GM23248 (cell line): ENCODE measurements at places on chromosomes 7 and 10.
A peak's percentile ranks its signal among the peaks of the same experiment; 100 is the strongest.

DNA sequence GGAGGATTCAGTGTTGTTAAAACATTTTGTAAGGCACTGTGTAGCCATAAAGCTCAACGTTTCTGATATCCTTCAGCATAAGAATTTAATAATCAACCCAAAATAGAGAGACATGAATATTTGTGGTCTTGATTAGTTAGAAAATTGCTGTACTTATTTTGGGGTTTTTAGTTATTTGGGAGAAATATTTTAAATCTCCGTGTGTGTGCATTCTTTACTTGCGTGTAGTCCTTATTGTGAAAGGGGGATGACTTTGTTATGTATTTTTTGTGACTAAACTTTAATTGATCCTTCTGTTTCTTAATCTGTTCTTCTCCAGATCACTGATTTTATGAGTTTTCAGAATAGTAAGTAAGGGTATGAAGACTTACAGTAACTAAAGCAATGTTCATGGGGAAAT, 81.2 kb downstream of the ZNRF2 start:
- DNase-seq = peak; percentile 28
- no peaks in the 10 kb centered on the region for H3K27me3 ChIP-seq
- no peaks in the 10 kb centered on the region for H3K36me3 ChIP-seq

DNA sequence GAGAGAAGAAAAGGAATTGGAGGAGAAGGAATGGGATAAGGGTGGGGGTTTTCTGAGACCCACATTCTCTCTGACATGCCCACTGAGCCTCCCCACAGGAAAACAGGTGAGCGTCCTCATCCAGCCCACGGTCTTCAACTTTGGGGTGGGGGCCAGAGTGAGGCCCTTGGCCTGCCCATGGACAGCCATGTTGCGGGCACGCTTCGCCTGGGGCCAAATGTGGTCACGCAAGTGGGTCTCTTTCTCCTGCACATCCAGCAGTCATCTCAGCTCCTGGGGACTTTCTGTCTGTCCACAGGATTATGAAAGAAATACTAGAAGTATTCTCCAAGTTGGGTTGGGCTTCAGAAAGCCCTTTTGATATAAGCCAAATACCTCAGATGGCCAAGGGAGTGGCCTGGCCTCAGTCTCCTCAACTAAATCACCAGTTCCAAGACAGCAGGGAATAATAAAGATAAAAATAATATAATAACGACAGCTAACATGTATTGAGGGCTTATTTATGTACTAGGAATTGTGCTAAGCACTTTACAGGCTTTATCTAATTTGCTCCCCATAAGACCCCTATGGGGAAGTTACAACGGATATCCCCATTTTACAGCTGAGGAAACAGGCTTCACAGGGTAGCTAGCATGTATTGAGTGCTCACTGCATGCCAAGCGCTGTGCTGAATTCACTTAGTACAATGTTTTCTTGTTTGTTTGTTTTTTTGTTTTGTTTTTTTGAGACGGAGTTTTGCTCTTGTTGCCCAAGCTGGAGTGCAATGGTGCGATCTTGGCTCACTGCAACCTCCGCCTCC, 57.2 kb upstream of the LBX1 start:
- H3K36me3 ChIP-seq = no peaks in the 10 kb centered on the region
- no peaks in the 10 kb centered on the region for H3K4me1 ChIP-seq
- H3K27me3 ChIP-seq = peaks cover 82% of the 10 kb centered on the region

DNA sequence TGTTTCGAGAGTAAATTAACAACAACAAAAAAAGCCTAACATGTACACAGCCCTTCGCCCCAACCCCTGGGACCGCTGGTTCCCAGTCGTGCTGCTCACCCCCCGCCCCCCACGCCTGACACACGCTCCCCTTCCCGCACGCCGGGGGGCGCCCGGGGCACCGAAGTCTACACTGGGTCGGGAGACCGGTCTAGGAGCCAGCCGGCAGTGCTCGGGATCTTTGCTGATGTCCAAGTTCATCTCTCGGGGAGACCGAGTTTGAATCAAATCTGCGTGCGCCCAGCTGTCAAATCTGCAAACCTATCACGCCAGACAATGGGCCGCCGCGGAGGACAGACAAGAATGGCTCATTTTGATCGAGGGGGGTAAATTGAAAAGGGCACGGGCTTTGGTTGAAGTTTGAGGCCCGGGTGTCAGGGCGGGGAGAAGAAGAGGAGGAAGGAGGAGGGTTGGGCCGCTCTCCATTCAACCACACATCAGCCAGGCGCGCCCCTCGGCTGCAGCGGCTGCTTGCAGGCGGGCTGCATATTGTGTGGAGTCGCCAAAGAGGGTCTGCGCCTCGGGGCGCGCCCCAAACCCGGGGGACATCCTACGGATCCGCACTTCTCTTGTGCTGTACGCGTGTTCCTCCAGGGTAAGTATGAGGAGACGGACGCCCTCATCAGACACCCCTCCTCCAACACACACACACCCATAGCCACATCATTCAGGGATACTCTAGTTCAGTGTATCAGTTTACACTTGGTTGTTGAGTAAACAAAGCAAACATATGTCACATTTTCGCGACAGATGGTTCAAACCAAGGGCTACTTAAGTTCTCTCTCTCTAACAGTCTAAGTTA, 1.3 kb upstream of the GFRA1 start:
- no peak overlapping the region for H3K27ac ChIP-seq
- peaks cover 50% of the 10 kb centered on the region for H3K27me3 ChIP-seq
- H3K4me1 ChIP-seq = peaks cover 17% of the 10 kb centered on the region; the same call in 1 of the 2 replicates
- H3K36me3 ChIP-seq = no peaks in the 10 kb centered on the region

GRCh38 chr7:119105381-119105780, 880.9 kb downstream of the ANKRD7 start:
- DNase-seq = no peak
- H3K27ac ChIP-seq = no peak overlapping the region
- H3K27me3 ChIP-seq = no peaks in the 10 kb centered on the region
- H3K4me3 ChIP-seq = no peak overlapping the region

GRCh38 chr7:132565441-132565840, 10.8 kb downstream of the PLXNA4 start:
- peaks cover 7% of the 10 kb centered on the region; the same call in 1 of the 2 replicates for H3K27me3 ChIP-seq
- H3K4me1 ChIP-seq = no peaks in the 10 kb centered on the region
- DNase-seq = no peak
- no peak overlapping the region for H3K4me3 ChIP-seq

GRCh38 chr7:21920936-21921335, 24.8 kb downstream of the CDCA7L start:
- no peak overlapping the region for H3K4me3 ChIP-seq
- no peaks in the 10 kb centered on the region for H3K36me3 ChIP-seq
- no peak overlapping the region for H3K27ac ChIP-seq
- H3K4me1 ChIP-seq = no peaks in the 10 kb centered on the region

DNA sequence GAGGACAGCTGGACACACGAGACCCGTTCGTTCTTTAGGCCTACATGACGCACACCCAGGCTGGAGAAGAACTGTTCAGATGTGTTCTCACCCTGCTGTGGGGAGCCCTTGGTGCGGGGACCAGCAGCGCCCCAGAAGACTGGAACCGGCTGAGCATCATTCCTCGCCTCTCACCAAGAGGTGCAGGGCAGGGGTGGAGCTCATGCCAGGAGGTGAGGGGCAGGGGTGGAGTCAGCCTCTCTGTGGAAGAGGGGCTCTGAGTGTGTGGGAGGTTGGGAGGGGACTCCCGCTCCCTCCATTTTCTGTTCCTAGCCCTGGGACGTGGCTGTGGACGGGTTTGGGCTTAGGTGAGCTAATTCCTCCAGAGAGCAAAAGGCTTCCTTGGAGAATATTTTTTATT, 66.0 kb upstream of the SHH start:
- H3K4me1 ChIP-seq = no peaks in the 10 kb centered on the region
- H3K27ac ChIP-seq = no peak overlapping the region
- no peaks in the 10 kb centered on the region for H3K27me3 ChIP-seq
- H3K4me3 ChIP-seq = no peak overlapping the region
- no peak for DNase-seq

DNA sequence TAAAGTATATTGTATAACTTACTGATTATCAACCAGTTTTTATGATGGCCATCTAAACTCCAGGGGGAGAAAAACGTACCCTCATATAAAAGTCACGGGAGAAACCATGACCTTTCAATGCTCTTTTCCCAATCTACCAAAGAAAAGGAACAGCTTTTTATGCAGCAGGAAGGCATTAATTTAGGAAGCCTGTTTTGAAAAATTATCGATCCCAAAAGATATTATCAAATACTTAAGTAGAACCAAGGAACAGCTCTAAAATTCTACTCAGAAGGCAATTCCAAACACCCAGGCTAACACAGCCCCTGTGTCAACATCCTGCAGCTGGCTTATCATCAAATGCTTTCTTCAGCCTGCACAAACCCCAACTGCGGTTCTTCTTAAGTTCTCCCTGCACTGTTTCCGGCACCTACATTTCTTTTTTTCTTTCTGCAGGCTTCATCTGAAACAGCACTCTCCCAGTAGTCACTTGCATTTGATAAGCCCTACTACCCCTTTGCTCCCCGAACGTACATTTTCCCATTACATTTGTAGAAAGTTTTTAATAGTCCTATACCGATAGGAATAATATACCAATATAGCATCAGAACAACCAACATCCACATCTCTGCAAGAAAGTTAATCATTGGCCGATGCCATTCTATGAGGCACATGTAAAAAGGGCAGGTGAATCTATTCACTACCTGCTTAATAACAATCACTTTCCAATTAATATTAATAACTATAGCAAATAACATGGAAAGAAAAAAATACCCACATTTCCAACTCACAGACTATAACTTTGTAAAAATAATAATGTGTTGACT, 47.9 kb downstream of the PIP4K2A start:
- no peak overlapping the region for H3K27ac ChIP-seq
- H3K4me1 ChIP-seq = peaks cover 10% of the 10 kb centered on the region
- H3K27me3 ChIP-seq = no peaks in the 10 kb centered on the region

DNA sequence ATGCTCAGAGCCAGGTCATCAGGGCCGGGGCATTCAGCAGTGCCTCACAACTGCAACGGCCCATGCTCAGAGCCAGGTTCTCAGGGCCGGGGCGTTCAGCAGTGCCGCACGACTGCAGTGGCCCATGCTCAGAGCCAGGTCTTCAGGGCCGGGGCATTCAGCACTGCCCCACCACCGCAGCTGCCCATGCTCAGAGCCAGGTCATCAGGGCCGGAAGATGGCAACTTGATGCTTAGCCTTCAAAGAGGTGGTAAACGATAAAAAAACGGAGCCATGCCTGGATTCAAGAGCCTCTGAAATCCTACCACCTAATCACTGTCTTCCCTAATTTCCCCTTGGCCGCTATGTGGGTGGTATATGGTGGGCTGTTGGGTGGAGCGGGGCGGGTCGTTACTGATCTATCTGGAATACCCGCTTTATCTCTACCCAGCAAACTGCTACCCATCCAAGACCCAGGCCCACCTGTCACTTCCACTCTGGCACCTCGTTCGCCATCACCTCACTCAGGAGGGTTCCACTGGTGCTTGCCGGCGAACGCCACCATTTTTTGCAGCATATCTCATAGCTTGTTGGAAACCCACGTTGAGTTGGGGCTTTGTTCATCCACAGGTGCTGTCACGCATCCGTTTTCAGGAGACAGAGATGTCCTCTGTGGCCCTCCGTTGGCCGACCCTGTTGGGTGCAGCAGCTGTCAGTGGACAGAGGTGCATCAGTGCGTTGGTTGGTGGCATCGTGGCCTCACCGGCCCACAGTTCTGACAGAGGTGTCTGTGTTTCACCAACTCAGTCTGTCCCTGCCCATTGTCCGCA, 221.1 kb downstream of the EBF3 start:
- H3K36me3 ChIP-seq = no peaks in the 10 kb centered on the region
- H3K4me1 ChIP-seq = no peaks in the 10 kb centered on the region
- H3K27me3 ChIP-seq = no peaks in the 10 kb centered on the region
- H3K4me3 ChIP-seq = no peak overlapping the region
- DNase-seq = no peak

GRCh38 chr10:132464256-132465192, 67.5 kb downstream of the PWWP2B start:
- H3K4me3 ChIP-seq = no peak overlapping the region
- H3K27ac ChIP-seq = no peak overlapping the region
- no peaks in the 10 kb centered on the region for H3K27me3 ChIP-seq
- no peaks in the 10 kb centered on the region for H3K36me3 ChIP-seq

- H3K27ac ChIP-seq = no peak overlapping the region
- DNase-seq = no peak
- no peaks in the 10 kb centered on the region for H3K36me3 ChIP-seq
- peaks cover 17% of the 10 kb centered on the region; the same call in 1 of the 2 replicates for H3K27me3 ChIP-seq
Observed at GRCh38 chr7:22016507-22016906, 70.8 kb upstream of the CDCA7L start.

DNA sequence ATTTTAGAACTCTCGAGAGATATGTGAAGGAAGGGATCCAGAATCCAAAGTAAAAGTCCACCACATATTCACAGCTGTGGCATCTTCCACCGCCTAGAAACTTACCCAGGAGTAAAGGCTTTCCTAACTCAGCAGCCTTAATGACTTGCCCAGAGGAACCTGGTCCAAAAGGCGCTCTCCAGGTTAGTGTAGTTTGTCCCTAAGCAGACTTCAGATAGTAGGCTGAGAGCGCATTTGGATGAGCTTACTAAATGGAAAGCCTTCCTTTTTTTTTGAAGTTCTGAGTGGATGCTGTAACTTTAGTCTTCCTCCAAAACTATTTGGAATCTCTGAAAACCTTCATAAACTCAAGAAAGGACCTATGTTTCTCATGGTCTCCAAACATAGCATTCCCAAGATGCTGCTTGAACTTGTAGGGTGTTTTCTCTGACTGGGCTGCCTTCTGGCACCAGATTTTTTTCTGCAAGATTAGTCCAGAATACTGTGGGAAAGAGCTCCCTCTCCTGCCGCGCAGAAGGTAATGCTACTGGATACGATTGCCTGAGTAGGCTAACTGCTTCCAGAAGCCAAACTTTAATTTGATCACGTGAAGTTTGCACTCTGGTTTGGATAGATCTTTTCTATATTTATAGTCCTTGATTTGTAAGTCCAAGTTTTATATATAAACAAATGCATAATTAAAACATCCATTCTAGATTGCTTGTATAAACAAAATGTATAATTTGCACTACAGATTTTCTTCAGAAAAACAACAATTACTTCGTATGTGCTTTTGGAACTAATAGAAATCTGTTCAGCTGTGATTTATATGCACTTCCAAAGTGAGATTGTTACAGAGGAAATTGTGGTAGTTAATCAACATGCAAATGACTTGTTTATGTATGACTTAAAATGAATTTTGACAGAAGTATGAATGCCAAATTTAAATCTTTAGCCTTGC, 19.6 kb upstream of the GPR37 start:
- H3K4me3 ChIP-seq = no peak overlapping the region
- peak; percentile 75 for DNase-seq
- no peaks in the 10 kb centered on the region for H3K4me1 ChIP-seq
- no peaks in the 10 kb centered on the region for H3K36me3 ChIP-seq
- H3K27me3 ChIP-seq = peaks cover 21% of the 10 kb centered on the region
- H3K27ac ChIP-seq = no peak overlapping the region
